Cerebellum (tissue), 4 donors: ENCODE measurements at places on chromosomes 4 and X.

DNA sequence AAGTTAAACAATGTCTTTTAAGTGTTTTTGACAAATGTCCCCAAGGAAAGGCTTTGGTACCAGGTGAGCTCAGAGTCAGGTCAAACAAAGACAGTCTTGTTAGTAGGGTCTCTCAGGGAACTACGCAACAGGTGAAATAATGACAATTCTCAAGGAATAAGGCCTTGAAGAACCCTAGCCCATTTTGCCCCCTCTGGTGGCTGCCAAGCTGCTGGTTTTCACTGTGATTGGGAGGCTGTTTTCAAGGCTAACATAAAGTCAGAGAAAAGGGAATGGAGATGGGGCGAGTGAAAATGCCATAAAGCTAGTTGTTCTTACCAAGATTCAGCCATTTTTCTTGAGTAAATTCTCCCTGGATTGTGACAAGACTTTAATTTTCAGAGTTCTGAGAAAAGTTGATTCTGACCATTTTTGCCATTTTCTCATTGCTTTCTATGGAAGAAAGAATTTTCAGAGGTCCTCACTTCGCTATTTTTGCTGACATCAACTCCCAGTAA, 58.7 kb downstream of the RWDD4 start:
- DNase-seq = no peak

DNA sequence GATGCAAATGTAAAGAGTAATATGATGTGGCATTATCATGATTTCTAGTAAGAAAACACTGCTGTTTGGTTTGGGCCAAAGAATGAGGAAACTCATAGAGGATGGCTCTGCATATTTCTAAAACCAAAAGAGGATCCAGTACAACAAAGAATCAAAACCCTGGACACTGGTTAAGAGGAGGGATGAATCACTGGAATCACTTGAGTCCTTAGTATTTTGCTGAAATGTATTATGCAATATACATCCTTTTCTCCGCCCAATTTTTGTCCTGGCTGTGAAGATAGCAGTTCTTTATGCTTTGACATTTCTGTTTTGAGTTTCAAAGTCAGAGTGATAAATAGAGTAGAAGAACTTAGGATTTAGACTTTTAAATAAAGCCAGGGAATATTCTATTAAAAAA, 345.9 kb downstream of the PACRGL start:
- DNase-seq = no peak

GRCh38 chr4:23866450-23867075, 23.3 kb downstream of the PPARGC1A start:
- DNase-seq = no peak

GRCh38 chrX:12989461-12989860, 14.6 kb downstream of the TMSB4X start:
- DNase-seq = no peak
